Activated naive CD4-positive, alpha-beta T cell treated with anti-CD3 and anti-CD28 coated beads for 36 hours (primary cell): ENCODE measurements at places on chromosomes 3 and 15.
A peak's percentile ranks its signal among the peaks of the same experiment; 100 is the strongest.

- no peak for DNase-seq
These were observed 802.6 kb downstream of the FHIT start for GRCh38 chr3:60448696-60449095.

- DNase-seq, result peak; percentile 22
These were observed 18.7 kb downstream of the ZNF80 start for GRCh38 chr3:114218578-114219185.

GRCh38 chr3:53846134-53846850 lies at the start of the genes CHDH and IL17RB:
Gene CHDH, minus strand, starts transcription at chr3:53846419. Its CDS starts 22,411 bp downstream, at chr3:53824008.
Gene IL17RB, plus strand, starts transcription at chr3:53846568. Its CDS starts 21 bp downstream, at chr3:53846589.
- peak; percentile 31 for DNase-seq

DNA sequence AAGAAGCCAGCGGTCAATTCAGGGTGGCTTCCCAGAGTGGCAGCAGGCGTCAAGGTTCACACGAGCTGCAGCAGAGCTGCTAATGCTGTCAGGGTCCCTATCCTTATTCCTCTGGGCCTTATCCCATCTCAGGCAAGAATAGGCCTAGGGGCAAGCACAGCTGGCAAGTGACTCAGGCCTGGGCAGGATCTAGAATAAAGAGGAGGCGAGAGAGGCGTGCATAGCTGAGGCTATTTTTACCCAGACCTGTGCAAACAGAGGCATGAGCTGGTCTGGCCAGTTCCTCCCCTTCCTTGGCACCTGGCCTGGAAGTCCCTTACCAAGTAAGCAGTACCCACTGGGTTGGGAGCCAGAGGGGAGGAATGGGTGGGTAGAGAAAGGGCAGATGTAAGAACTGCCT lies 12.2 kb upstream of the VIPR1 start:
- DNase-seq, result no peak

GRCh38 chr3:146125951-146126350 lies 35.0 kb downstream of the PLOD2 start:
- DNase-seq, result no peak

DNA sequence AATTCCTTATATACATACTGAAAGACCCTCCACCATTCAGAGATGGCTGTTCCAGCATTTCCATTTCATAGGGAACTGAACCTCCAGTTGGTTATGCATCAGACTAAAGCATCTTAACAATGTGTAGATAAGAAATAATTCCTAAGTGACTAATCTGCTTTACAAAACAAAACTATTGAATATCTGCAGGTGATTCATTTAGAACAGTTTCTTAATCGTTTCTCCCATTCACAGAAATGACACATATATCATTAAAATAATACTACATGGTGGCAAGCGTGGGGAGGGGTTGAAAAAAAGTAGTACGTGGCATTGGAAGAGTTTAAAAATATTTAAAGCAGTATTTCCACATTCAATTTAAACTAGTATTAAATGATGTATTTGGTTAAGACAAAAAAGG lies 19.5 kb downstream of the COPS2 start:
- no peak for DNase-seq

DNA sequence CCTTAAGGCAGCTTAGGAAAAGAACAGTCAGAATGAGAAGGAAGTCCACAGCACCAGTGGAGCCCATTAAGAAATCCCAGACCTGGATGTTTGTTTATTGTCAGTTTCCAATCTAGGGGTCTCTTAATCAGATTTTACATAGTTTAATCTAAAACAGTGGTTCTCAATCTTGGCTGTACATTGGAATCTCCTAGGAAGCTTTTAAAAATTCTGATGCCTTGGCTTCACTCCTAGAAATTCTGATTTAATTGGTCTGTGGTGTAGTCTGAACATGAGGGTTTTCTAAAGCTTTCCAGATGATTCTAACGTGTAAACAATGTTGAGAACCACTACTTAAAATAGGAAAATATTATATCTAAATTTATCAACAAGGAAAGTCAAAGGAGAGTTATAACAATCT lies 56.6 kb upstream of the SPRED1 start:
- DNase-seq, result no peak

GRCh38 chr15:74843891-74844299 lies 939 bp upstream of the ULK3 start:
- DNase-seq, result no peak

DNA sequence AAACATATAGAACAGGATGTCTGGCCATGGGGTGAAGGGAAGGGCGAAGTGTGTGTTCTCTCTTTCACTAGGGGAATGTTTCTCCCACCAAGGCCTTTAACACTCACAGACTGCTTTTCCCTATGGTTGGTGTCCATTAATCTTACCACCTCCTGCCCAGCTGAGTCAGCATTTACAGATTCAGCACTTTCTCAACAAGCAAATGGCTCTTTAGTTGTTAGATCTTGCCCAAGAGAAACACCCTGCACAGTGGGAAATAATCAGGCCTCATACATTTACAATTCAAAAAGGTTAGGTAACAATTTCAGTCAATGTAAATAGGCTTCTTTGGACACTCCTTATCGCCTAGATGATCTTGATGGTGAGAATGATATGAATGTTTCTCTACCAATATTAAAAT lies 418.2 kb downstream of the EPHA3 start:
- DNase-seq, result no peak

- DNase-seq, result no peak
These were observed 381.4 kb downstream of the NTRK3 start for GRCh38 chr15:87874896-87875711.

DNA sequence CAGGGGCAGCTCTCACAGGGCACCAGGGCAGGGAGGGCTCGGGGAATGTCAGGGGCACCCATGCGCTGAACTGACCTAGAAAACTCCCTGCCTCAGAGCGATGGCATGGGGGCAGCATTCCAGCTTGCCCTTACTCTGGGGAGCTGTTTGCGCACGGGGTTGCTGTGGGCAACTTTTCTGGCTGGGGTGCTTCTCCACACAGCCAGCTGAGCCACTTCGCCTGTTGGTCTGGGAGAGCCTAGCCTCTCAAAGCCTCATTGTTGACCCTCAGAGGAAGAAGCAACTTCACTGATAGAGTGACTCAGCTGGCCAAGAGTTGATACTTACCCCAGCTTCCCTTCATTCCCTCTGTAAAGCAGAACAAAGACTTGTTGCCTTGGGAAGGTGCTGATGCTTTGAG lies 42.6 kb upstream of the MRPS22 start:
- DNase-seq, result no peak

- no peak for DNase-seq
These were observed 37.5 kb downstream of the GAP43 start for GRCh38 chr3:115660646-115661337.

- no peak for DNase-seq
These were observed 136.3 kb downstream of the NSMCE3 start for GRCh38 chr15:29133321-29133720.

DNA sequence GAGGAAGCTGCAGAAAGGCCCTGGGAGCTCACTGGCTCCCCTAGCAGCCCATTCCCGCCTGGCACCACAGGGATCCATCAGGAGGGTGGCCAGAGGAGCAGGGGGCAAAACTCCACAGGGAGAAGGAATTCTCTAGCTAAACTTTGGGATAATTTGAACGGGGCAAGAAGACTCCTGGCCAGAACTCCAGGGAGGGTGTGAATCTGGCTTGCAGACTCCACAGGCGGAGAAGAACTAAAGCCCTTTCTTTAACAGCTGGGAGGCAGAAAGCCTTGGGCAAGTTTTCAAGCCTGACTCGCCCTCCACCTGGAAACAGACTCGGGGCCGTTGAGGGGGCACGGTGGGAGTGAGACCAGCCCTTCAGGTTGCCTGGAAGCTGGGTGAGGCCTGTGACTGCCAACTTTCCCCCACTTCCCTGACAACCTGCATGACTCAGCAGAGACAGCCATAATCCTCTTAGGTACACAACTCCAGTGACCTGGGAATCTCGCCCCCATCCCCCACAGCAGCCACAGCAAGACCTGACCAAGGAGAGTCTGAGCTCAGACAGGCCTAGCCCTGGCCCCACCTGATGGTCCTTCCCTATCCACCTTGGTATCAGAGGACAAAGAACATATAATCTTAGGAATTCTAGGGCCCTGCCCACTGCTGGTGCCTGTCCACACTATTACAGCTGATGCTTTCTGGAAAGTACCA lies 28.6 kb downstream of the SLC27A2 start:
- DNase-seq, result no peak

GRCh38 chr3:156448300-156448699 lies 106.6 kb downstream of the SSR3 start:
- peak; percentile 43 for DNase-seq

DNA sequence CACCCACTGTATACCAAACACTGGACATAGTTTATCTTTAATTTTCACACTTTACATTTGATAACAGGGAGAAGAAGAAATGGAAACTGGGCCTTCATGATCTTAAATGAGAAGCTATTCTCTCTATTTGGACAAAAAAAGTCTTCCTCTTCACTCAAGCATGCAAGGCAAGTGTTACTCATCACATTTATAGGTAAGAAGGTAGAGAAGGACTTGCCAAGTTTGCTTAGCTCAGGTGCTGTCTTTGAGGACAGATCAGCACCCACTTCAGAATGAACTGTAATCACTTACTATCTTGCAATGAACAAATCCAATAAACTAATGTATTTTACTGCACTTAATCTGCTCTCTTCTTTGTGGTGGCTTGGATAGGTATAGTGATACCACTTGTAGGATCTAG lies 1.1 kb upstream of the MYH15 start:
- DNase-seq, result no peak

GRCh38 chr3:69292185-69292584 lies 93.7 kb downstream of the FRMD4B start:
- DNase-seq, result no peak
